H9 (cell line): ENCODE measurements at places on chromosomes 3 and 15. TPM values are rescaled to one million over a fixed set of nuclear protein-coding genes. Genes with fewer than 3 reads are reported as not detected.

DNA sequence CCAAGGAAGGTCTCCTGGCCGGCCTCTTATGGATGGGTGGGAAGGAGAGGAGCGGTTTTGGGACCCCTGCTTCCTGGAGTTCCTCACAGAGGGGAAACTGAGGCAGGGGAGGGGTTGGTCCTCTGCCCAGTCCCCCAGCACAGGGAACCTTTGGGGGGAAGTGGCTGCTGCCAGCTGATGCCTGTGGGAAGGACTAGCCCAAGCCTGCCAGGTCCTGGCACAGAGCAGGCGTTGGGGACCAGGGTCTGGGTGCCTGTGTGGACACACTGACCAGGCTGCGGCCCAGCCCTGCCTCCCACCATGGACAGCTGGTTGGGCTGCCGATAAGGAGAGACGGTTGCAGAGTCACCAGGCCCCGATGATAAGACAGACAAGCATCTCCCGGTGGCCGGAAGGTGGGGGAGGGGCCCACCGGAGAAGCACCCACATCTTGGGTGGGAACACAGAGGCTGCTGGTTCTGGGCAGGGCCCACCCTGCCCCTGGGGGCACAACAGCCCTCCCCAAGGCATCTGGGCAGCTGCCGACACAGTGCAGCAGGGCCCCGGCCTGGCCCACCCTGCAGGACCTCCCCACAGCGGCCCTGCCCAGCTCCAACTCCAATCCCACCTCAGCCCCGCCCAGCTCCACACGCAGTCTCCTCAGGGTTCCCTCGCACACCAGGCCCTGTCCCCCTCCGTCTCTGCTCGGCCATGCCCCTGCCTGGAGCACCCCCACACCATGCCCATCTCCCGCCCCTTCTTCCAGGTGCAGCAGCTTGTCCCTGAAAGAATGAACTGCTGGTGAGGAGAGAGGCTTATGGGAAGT lies 50.7 kb downstream of the DNAJB8 start:
- no peak overlapping the region for H3K4me3 ChIP-seq
- H3K27me3 ChIP-seq: no peaks in the 10 kb centered on the region
- H3K36me3 ChIP-seq: no peaks in the 10 kb centered on the region

- H3K27me3 ChIP-seq: no peaks in the 10 kb centered on the region
- peaks cover 73% of the 10 kb centered on the region for H3K36me3 ChIP-seq
- H3K4me3 ChIP-seq: peak overlapping the region; percentile 83
- H3K27ac ChIP-seq: no peak overlapping the region
- peak; percentile 64 for DNase-seq
These were observed 6.5 kb downstream of the TPM1 start for GRCh38 chr15:63048776-63049665.

DNA sequence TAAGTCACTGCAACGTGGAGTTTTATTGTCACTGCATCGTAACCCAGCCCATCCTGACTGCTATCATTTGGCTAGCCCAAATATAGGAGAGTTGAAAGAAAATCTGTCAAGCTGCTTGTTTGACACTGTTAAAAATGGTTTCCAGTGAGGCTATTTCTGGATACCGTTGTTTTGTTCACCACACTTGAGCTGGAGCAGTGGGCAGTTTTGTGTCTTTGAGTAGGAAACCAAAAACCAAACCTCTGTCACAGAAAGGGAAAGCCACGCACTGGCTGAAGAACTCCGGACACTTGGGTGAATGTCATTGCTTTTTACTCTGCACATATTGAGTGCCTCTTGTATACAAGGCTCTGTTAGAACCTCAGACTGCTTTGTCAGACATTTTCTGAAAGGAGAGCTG lies 446.4 kb upstream of the CFAP20DC start:
- H3K4me1 ChIP-seq: no peaks in the 10 kb centered on the region
- no peak for DNase-seq
- H3K27ac ChIP-seq: no peak overlapping the region
- H3K4me3 ChIP-seq: no peak overlapping the region

GRCh38 chr3:45964139-45964538 lies 20.9 kb downstream of the CXCR6 start:
- no peak for DNase-seq
- H3K27me3 ChIP-seq: no peaks in the 10 kb centered on the region
- H3K27ac ChIP-seq: no peak overlapping the region
- H3K4me3 ChIP-seq: no peak overlapping the region
- no peaks in the 10 kb centered on the region for H3K4me1 ChIP-seq

GRCh38 chr3:53200501-53201498 lies 39.8 kb downstream of the PRKCD start:
- no peak overlapping the region for H3K27ac ChIP-seq
- no peak overlapping the region for H3K4me3 ChIP-seq
- DNase-seq: no peak
- no peaks in the 10 kb centered on the region for H3K27me3 ChIP-seq
- peaks cover 4% of the 10 kb centered on the region; the same call in 1 of the 3 replicates for H3K36me3 ChIP-seq

DNA sequence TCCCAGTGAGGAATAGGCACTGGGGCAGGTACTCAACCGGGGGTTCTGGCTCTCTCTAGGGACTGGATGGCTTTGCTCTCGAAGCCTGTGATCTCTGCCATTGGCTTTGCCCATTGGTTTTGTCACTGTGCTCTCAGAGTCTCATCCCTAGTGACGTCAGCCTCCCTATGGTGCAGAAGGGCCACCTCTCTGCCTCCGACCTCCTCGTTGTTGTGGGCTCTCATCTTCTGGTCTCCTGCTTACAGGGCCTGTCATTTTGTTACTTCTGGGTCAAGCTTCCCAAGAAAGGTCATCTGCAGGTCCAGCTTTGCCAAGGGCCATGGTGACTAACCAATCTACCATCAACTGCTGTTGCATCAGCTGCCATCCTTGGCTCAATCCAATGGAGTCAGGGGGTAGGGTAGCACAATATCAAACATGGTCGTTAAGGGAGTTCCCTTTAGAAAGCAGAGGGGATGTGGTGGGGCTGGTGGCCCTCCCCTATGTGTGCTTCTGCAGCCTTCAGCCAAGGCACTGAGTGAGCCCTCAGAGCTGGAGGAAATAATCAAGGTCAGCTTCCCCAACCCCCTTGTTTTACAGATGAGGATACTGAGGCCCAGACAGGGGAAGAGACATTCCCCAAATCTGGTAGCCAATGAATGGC lies 13.4 kb upstream of the RAD18 start:
- no peaks in the 10 kb centered on the region; the same call in 1 of the 2 replicates for H3K4me1 ChIP-seq
- no peak for DNase-seq
- no peaks in the 10 kb centered on the region for H3K27me3 ChIP-seq
- no peak overlapping the region for H3K4me3 ChIP-seq
- H3K27ac ChIP-seq: no peak overlapping the region
- H3K36me3 ChIP-seq: no peaks in the 10 kb centered on the region

DNA sequence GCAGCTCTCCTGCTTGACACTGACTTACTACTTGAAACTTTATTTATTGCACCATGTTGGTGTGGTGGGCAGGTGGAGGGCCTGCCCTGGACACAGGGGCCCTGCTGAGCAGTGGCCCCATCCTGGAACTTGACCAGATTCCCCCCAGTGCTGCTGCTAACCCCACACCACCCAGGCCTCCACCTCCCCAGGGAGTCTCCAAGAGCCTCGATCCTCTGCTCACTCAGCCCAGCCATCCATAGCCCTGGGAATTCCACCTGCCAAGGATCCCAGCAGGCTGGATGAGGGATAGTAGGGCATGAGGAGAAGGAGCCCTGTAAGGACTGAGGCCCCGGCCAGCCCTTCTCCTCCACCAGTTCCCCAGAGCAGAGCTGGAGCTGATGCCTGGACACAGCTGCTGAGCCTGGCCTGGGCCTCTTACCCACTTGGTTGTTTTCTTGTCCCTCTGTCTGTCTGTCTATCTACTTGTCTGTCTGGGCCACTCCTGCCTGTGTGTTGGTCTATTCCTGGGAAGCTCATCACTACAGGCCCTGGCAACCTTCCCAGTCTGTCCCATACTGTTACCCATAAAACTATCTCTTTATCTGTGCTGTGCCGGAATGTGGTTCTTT lies 2.8 kb downstream of the CHAC1 start:
- H3K4me3 ChIP-seq: peak overlapping the region; percentile 52; the same call in 1 of the 3 replicates
- H3K36me3 ChIP-seq: peaks cover 29% of the 10 kb centered on the region
- H3K27me3 ChIP-seq: no peaks in the 10 kb centered on the region
- DNase-seq: no peak

DNA sequence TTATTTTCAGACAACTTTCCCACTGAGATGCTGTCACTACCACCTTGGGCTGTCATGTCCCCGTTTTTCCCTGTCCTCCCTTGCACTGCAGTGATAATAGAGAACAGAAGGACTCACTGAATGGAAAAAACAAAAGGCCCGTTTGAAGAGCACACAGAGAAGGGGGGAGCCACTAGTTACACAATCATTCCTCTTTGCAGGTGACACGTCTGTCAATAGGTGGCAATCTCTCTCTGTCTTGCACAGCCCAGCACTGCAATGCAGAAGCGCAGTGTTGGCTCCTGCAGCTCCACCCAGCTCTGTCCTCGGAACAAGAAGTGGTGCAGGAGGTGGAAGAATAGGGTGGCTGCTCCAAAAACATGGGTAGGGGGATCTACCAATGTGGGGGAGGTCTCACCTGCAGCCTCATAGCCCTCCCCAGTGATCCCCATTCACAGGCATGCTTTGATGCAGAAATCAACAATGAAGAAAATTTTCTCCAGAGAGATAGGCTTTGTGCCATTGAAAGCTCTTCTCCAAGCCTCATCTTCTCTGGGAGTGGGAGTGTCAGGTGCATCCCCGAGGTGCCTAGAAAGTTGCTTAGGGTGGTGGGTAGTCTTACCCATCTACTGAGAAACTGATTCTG lies 31.8 kb downstream of the FSTL1 start:
- DNase-seq: peak; percentile 76
- no peaks in the 10 kb centered on the region for H3K27me3 ChIP-seq
- H3K4me1 ChIP-seq: peaks cover 6% of the 10 kb centered on the region; the same call in 1 of the 2 replicates
- H3K27ac ChIP-seq: no peak overlapping the region

GRCh38 chr15:88467935-88468528 lies 524 bp downstream of the MRPS11 start:
- H3K27me3 ChIP-seq: no peaks in the 10 kb centered on the region
- peaks cover 10% of the 10 kb centered on the region; the same call in 2 of the 3 replicates for H3K36me3 ChIP-seq
- no peak overlapping the region for H3K27ac ChIP-seq
- no peak for DNase-seq

- no peak overlapping the region for H3K4me3 ChIP-seq
- no peaks in the 10 kb centered on the region for H3K27me3 ChIP-seq
- H3K4me1 ChIP-seq: peaks cover 14% of the 10 kb centered on the region; the same call in 1 of the 2 replicates
- DNase-seq: no peak
These were observed 25.9 kb downstream of the SMAD3 start for GRCh38 chr15:67091071-67091979.

- H3K27me3 ChIP-seq: no peaks in the 10 kb centered on the region
- no peaks in the 10 kb centered on the region for H3K4me1 ChIP-seq
- no peak overlapping the region for H3K27ac ChIP-seq
- no peaks in the 10 kb centered on the region for H3K36me3 ChIP-seq
- peak overlapping the region; percentile 86 for H3K4me3 ChIP-seq
These were observed 555 bp downstream of the ATP11B start for GRCh38 chr3:182793663-182794454.

GRCh38 chr3:46380471-46381221 lies 9.9 kb downstream of the CCR5 start:
- peak; percentile 33 for DNase-seq
- no peaks in the 10 kb centered on the region for H3K36me3 ChIP-seq
- H3K4me3 ChIP-seq: no peak overlapping the region
- H3K27ac ChIP-seq: no peak overlapping the region
- peaks cover 10% of the 10 kb centered on the region; the same call in 1 of the 2 replicates for H3K4me1 ChIP-seq

DNA sequence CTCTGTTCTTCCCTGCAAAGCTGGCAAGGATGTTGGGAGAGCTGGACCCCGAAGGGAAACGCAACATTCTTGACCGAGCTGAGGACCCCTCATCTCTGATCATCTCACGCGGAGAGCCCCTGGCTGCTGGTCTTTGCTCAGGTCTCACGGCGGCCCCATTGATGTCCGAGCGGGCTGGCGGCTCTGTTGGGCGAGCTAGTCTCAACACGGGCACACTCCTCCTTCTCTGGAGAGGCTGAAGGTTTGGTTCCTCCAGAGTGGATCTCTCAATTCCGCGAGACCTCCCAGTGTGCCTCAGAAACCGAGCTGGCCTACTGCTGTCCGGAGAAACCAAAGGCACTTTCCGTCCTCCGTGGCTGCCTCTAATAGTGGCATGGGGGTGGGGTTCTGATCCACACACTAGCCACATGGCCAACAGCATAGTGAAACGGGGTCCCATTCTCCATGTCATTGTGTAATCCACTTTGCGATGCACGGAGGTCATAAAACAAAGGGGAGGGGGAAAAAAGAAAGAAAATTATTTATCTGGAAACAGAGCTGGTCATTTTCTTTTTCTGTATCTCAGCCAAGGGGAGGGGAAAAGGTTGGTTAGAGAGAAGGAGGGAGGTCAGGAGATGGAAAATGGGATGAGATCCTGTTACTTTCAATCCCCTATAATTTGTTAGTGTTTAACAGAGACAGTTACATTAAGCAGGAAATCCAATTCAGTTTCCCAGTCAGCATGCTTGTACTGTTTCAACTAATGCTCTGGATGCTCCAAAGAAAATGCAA lies 1.3 kb downstream of the CCDC80 start:
- no peak overlapping the region for H3K4me3 ChIP-seq
- DNase-seq: no peak
- H3K27ac ChIP-seq: no peak overlapping the region
- peaks cover 17% of the 10 kb centered on the region for H3K4me1 ChIP-seq

DNA sequence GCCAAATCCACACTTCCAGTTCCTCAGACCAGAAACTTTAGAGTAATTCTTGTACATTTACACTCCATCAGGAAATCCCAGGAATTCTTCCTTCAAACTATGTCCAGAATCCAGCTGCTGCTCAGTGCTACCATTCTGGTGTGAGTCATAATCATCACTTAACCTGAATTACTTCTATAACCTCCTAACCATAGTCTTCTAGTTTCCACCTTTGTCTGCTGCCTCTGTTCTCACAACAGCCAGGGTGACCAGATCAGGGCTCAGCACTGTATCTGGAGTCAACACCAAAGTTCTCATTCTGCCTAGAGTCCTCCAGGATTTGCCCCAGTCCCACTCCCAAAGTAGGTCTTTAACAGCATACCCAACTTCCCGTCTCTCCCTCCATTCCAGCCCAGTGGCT lies 3.4 kb downstream of the CLDND1 start:
- H3K4me1 ChIP-seq: peaks cover 2% of the 10 kb centered on the region
- H3K4me3 ChIP-seq: no peak overlapping the region
- H3K27me3 ChIP-seq: no peaks in the 10 kb centered on the region

DNA sequence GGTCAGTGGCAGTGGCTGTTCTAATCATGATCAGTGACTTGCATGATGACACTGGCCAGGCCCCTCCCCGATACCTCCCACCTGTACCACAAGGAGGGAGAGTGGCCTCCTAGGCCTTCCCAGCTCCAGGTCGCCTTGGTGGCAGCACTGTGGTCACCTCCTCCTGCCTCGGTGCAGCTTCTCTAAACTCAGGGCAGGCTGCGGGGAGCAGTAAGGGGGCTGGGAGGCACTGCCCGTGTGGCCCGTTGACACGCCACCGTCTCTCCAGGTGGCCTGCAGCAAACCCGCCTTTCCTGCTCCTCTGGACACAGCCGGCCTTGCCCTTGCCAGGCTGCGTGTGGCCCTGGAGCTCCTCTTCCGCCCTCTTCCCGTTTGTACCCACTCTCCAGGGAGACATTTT lies 184.1 kb downstream of the XXYLT1 start:
- no peak for DNase-seq
- H3K27ac ChIP-seq: no peak overlapping the region
- no peak overlapping the region; the same call in 1 of the 2 replicates for H3K4me3 ChIP-seq
- no peaks in the 10 kb centered on the region; the same call in none of the 2 replicates for H3K36me3 ChIP-seq

Gene EXD1
- not detected in 2 replicates for total RNA-seq

Gene RASGRP1
- total RNA-seq: 0.50 and 0.85 TPM in 2 replicates

Gene SMAD6
- total RNA-seq: 6.0 and 6.8 TPM in 2 replicates

Gene RBM5
- 110 and 123 TPM in 2 replicates for total RNA-seq

Gene USF3
- total RNA-seq: 12.0 and 13.8 TPM in 2 replicates

Gene C3orf20
- not detected in 2 replicates for total RNA-seq

Gene RETNLB
- total RNA-seq: not detected in 2 replicates
